ENCODE measurements at places on chromosomes 11 and 22.

DNA sequence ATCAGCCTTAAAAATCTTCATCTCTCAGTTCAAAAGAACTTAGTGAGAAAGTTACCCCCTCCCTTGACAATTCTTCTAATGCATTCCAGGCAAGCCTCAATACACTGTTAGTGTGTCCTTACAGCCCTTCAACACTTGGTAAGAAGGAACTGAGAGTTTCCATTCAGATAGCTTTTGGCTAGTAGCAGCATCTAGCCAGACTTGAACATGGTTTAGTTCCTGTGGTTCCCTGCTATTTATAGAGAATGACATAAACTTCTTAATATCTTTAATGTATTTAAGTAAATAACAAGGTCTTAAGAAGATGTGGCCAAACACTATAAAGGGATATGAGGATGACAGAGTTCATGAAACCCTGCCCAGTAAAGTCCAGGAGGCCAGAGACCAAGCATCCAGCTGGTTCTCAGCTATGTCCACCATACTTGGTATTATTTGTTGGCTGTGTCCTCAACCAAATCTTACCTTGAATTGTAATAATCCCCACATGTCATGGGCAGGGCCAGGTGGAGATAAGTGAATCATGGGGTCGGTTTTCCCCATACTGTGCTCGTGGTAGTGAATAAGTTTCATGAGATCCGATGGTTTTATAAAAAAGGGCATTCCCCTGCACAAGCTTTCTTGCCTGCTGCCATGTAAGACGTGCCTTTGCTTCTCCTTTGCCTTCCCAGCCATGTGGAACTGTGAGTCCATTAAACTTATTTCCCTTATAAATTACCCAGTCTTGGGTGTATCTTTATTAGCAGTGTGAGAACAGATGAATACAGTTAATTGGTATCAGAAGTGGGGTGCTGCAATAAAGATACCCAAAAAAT lies 132.4 kb downstream of the LARGE1 start:
- no peak for DNase-seq

- DNase-seq, result peak; percentile 61
Observed at GRCh38 chr11:43021466-43021865, 290.3 kb upstream of the API5 start.

DNA sequence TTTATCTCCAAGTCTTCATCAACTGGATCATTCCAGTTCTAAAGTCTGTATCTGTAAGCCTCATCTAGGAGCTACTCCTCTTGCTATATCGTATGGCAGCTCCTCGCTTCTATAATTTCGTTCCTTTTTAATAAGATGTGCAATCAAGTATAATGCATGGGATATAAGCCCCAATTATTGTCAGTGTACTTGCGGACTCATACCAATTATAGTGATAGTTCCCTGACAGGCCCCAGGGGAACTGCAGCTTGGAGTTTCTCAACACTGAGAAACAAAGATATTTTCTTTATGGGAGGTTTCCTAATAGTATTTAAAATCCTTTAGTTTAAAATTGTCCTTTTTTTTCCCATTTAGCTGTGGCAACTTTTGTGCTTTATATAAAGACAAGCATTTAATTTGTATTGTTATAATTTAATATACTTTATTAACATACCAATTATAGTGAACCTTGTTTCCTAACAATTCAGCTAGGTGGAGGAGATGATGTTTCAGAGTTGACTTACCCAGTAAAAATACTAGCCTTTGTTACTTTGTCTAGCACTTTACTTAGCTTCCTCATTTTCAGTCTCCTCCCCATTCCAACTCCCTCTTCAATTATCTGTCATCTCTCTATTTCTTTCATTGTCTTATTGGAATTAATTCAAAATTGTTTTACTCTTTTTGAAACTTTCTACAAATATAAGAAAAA lies 25.3 kb upstream of the DDX17 start:
- DNase-seq, result peak; percentile 91

DNA sequence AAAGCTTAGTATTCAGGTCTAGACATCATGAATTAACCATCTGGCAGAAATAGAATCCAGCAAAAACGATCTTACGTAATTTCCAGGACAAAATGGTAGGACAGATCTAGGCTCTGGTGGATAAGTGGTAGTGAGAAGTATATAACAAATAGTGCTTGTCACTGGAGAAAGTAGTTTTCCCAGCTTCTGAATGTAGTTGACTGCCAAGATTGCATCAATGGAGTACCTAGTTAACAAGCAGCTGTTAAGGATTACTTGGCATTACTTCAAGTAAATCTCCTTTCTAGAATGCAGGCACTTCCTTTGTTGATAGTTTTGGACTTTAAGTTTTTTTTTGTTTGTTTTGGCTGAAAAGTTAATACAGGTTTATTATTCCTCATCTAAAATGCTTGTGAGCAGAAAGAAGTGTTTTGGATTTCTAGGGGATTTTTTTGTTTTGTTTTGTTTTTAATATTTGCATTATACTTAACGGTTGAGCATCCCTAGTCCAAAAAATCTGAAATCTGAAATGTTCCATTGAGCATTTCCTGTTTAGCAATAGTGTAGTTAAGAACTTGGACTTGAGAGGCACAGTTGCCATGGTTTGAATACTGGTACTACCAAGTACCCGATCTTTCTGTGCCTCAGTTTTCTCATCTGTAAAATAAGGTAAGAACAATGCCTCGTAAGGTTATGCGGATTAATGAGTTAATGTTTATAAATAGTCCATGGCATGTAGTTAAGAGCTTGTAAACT lies 20.3 kb downstream of the FAM118B start:
- no peak for DNase-seq

DNA sequence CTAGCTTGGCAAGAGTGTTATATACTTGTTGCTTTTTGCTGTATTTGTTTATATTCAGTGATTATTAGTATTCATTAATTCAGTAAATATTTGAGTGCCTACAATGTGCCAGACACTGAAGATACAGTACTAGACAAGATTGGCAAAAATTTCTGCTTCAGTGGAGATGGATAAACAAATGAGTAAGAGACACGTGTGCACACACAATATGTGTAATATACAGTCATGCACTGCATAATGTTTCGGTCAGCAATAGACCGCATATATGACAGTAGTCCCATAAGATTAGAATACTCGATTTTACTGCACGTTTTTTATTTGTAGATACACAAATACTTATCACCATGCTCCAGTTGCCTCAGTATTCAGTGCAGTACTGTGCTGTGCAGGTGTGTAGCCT lies 104.9 kb upstream of the GAL start:
- no peak for DNase-seq

- peak; percentile 19 for DNase-seq
Observed at GRCh38 chr11:110486156-110486555, 56.4 kb downstream of the FDX1 start.

GRCh38 chr22:48829908-48830307 lies 997.8 kb downstream of the BRD1 start:
- no peak for DNase-seq

GRCh38 chr11:90500922-90501568 lies 278.2 kb upstream of the CHORDC1 start:
- DNase-seq, result no peak

DNA sequence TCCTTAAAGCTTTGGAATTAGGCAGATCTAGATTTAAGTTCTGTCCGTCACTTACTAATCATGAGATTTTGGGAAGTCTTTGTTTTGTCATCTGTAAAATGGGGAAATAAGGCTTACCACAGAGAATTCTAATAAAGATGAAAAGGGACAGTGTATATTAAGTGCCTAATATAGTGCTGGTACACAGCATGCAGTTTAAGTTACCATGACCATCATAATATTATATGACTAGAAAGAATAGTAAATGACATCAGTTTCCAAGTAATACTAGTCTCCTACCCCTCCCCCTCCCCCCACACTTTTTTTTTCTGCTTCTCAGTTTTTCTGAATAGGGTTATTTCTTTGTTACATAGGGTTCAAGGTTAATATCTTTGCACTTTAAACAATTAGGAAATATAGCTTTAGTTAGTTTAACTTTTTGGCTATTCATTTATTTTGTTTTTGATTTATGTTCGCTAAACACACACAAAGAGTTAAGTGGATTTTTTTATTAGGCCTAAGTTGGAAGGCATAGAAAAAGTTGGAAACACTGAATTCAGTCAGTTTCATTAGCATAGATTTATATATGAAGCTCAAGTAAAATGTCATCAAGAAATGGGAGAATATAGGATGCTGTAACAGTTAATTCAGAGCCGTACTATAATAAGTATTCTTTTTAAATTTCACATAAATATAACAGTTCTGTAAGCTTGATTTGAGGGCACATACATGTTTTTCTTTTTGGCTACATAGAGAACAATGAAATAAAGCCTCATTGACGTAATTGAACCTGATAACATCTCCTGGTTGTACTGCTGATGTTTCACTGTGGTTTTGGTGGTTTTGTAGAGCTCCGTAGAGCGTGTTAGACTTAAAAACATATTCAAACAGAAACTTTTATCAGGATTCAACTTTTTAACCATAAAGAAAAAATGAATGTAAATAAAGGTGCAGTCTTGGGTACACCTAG lies 121.2 kb downstream of the PDE3B start:
- peak; percentile 68 for DNase-seq
